ENCODE measurements at places on chromosomes 12 and 14. TPM values are rescaled to one million over a fixed set of nuclear protein-coding genes. Genes with fewer than 3 reads are reported as not detected.
A peak's percentile ranks its signal among the peaks of the same experiment; 100 is the strongest.

Gene SCNN1A
- polyA plus RNA-seq, result 0.49 TPM

- H3K36me3 ChIP-seq, result peaks cover 29% of the 10 kb centered on the region
- no peak for DNase-seq
- H3K27ac ChIP-seq, result no peak overlapping the region
- H3K4me3 ChIP-seq, result no peak overlapping the region
- peaks cover 5% of the 10 kb centered on the region for H3K4me1 ChIP-seq
These were observed 9.5 kb downstream of the HSP90AA1 start for GRCh38 chr14:102077382-102077709.

- H3K4me3 ChIP-seq, result no peak overlapping the region
- no peaks in the 10 kb centered on the region for H3K36me3 ChIP-seq
- H3K27me3 ChIP-seq, result no peaks in the 10 kb centered on the region
- H3K4me1 ChIP-seq, result no peaks in the 10 kb centered on the region
These were observed 29.6 kb downstream of the IFNG start for GRCh38 chr12:68129979-68130378.

DNA sequence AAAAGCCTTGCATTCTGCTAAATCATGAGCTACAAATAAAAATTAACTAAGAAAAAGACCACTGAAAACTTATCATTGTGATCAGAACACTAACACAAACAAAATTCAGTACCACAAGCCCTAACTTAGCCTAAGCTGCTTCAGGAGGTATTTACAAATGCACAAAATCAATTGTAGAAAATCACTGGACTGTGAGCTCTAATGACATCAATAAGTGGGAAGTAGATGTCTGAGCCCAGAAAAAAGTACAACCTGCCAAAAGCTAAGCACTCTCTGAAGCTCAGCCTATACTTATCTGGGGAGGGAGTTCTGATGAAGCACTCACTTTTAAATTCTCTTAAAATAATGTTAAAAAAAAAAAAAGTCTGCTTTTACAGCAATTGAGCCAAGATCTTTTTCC, 92.9 kb downstream of the SLCO1B1 start:
- no peaks in the 10 kb centered on the region for H3K27me3 ChIP-seq
- H3K36me3 ChIP-seq, result no peaks in the 10 kb centered on the region
- no peak overlapping the region for H3K27ac ChIP-seq
- no peak for DNase-seq
- no peak overlapping the region for H3K4me3 ChIP-seq
- no peaks in the 10 kb centered on the region for H3K4me1 ChIP-seq

GRCh38 chr14:101185073-101185835, 281.7 kb upstream of the RTL1 start:
- no peak overlapping the region for H3K4me3 ChIP-seq
- DNase-seq, result no peak
- no peak overlapping the region for H3K27ac ChIP-seq
- H3K27me3 ChIP-seq, result no peaks in the 10 kb centered on the region
- H3K4me1 ChIP-seq, result no peaks in the 10 kb centered on the region

GRCh38 chr14:76810953-76811400, 1.7 kb downstream of the ANGEL1 start:
- H3K36me3 ChIP-seq, result peaks cover 8% of the 10 kb centered on the region
- peaks cover 23% of the 10 kb centered on the region for H3K4me1 ChIP-seq
- no peaks in the 10 kb centered on the region for H3K27me3 ChIP-seq
- H3K27ac ChIP-seq, result no peak overlapping the region

Gene SLC25A47
- polyA plus RNA-seq, result not detected

Gene SYCP3
- 0.14 TPM for polyA plus RNA-seq

Gene ADAM21
- polyA plus RNA-seq, result 0.12 TPM

DNA sequence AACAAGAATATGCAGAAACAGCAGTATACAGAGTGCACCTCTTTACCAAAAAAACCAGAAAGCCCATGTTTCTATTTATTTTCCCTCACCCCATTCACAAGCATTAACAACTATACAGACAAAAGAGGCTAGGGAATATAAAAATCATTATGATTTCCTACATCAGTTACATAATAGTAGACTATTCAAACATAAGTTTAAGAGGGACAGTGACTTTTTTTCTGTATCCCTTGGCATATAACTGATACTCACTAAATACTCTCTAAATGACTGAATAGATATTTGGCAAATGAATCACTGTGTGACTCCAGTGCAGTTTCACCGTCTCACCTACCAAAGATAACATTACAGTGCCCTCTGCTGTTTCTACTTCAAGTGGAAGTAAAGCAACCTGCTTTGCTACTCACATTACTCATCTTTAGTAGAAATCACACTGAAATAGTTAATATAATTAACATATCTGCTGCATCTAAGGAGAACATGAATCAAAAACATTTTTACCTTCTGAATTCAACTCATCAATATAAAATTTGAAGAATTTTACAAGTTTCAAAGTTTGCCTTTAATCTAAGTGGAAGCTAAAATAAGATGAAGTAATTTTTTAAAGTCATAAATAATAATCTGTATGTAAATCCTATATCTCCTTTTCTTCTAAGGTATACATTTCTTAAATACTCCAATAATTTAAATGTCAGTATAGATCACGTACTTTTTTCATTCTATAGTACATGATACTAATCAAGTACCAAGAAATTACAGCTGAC, 103.8 kb downstream of the OSBPL8 start:
- no peaks in the 10 kb centered on the region for H3K36me3 ChIP-seq
- H3K27me3 ChIP-seq, result no peaks in the 10 kb centered on the region
- peaks cover 12% of the 10 kb centered on the region for H3K4me1 ChIP-seq
- no peak for DNase-seq

Gene RPS29
- polyA plus RNA-seq, result 8,830 TPM

GRCh38 chr12:25052196-25052913, 103.5 kb upstream of the BCAT1 start:
- H3K4me3 ChIP-seq, result peak overlapping the region; percentile 64
- DNase-seq, result peak; percentile 70
- H3K27me3 ChIP-seq, result no peaks in the 10 kb centered on the region
- H3K4me1 ChIP-seq, result peaks cover 38% of the 10 kb centered on the region

DNA sequence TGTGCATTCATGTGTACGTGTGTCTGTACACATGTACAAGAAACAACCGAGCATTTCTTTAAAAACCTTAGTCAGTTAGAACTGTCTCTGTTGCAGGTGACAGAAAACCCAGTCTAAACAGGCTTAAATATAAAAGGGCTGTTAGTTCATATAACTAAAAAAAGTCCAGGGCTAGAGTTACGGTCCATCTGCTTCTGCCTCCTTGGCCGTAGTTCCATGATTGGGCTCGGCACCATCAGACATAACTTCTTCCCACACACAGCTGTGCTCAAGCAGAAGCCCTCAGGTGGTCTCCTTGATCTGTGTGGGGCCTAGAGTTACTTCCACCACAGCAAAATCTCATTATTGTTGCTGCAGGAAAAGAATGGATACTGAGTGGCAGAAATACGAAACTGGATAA, 34.6 kb downstream of the CKB start:
- no peak overlapping the region for H3K27ac ChIP-seq
- H3K27me3 ChIP-seq, result no peaks in the 10 kb centered on the region
- no peaks in the 10 kb centered on the region for H3K4me1 ChIP-seq
- H3K4me3 ChIP-seq, result no peak overlapping the region
- peaks cover 19% of the 10 kb centered on the region for H3K36me3 ChIP-seq

Gene PIGH
- 39.3 TPM for polyA plus RNA-seq

Gene DCN
- polyA plus RNA-seq, result not detected
